ENCODE measurements at places on chromosomes 12 and 14.

DNA sequence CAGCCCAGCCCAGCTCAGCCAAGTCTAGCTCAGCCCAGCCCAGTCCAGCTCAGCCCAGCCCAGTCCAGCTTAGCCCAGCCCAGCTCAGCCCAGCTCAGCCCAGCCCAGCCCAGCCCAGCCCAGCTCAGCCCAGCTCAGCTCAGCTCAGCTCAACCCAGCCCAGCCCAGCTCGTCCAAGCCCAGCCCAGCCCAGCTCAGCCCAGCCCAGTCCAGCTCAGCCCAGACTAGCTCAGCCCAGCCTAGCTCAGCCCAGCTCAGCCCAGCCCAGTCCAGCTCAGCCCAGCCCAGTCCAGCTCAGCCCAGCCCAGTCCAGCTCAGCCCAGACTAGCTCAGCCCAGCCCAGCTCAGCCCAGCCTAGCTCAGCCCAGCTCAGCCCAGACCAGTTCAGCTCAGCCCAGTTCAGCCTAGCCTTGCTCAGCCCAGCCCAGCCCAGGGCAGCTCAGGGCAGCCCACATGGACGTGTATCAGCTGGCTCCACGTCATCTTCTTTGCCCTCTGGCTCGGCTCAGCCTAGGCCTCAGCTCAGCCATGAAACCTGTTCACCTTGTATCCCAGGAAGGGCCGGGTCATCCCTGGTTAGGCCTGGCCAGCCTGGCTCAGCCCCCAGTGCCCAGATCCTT is 185.6 kb downstream of the TMEM121 start:
- DNase-seq = no peak

DNA sequence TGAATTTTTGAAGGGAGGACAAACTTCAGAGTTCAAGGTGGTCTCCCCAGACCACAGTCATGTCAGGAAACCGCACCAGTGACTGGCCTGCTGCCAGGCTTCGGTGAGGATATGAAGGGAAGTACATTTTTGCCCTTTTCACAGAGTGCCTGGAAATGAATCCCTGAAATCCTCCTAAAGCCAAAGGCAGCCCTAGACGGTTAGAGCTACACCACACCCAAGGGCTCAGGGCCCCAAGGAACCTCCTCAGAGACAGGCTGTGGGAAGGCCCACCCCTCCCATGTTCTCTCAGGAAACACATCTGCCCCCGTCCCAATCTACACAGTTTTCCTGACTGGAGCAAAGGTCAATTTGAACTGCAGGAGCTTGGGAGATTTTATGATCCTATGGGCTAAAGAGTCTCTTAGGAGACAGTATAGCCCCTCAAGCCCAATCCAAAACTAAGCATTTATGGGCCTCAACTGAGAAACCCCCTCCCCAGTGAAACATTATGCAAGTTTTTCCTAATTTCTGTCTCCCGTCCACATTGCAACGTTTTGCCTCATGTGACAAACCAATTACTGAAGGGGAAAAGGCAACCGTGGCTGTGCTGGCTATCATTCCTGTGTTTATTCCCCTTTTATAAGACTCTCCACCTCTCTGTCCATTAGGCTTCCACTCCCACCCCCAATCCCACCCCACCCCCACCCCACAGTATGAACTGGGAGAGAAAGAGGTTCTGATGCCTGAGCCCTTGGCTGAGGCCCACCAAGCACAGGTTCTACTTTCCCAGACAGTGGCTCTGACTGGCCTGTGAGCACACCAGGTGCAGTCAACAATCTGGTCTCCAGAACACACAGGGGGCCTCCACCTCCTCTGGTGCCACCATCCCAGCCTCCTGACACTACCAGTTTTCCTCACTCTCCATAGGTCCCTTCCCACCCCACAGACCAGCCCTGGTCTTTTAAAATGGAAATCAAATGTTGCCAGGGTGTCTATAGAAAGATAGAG is 9.6 kb upstream of the RNASE1 start:
- DNase-seq = no peak

DNA sequence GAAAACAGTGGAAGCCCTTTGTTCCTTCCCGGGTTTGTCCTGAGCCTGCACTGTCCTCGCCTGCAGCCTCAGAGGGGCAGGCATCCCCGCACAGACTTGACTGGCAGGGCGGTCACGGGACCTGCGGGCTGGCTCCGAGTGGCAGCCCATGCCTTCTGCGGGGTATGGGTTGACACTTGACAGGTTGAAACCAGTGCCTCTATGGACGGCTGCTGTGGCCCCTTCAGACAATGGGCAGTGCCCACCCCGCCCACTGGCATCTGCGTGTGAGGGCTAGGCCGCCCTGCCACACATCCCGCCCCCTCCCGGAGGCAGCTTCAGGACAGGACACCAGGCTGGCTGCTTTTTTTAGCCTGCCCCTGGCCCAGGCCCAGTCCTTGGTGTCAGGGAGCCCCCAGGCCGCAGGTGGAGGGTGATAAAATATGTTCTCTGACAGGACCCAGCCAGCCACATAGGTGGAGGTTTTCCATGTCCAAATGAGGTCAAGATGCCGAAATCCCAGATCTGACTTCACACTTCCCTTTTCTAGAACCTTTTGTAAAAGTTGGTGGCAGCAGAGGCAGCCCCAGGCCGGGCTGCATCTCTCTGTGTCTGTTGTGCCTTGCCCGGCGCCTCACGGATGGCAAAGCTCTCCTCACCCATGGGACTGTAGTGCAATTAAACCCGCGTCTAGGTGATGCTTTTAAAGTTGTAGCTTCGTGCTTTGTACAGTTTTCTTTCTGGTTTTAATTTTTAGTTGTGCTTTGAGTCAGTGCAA is 10.0 kb downstream of the ANKRD9 start:
- DNase-seq = no peak

GRCh38 chr12:48873096-48873495 is 7.4 kb upstream of the RND1 start:
- no peak for DNase-seq

GRCh38 chr14:20684662-20685456 is 499 bp downstream of the RNASE4 start:
- DNase-seq = peak; percentile 64

DNA sequence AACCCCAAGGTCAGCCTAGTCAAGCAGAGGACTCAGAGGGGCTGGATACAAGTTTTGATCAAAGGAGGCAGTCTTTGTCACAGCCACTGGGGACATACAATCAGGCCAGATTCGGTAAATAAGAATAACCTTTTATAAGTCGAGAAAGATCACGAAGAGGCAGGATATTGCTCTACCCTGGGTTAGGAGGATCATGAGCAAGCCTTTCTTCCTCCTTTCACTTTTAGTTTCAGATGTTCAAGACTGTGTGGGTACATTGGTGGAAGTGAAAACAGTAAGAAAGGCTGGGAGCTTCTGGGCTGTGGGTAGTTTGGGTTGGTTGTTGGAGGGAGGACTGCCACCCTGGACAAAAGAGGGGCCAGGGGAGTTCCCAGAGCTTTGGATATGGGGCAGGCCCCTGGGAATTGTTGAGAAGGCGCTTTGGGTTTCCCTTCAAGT is 127.7 kb downstream of the SNAPC1 start:
- no peak for DNase-seq

DNA sequence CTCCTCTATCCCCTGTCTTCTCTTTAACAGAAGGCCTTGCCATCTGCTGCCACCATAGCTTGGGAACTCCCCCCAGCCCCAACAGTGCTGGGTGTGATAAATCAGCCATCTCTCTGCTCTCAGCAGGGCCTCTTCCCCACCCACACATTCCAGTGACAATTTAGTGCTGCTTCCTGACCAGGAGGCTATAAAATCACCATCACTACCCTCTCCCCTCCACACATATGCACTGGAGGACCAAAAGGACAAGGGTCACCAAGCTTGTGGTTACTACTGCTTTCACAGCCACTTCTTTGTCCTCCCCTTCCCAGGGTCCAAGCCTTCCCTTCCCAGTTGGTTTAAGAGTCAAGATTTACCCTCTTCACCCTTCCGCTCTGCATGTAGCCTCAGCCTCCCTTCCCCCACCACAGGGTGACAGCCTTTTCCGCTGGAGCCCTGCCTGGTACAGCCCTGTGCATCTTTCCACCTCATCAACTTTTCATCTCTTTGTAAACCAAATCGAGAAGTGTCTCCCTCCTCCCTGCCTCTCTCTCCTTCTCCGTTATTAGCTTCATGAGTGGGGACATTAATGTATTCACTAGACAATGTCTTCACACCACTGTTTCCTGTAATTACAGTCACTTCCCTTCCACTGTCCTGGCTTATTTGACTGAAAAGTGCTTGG is 9.4 kb downstream of the PSMB5 start:
- DNase-seq = no peak

DNA sequence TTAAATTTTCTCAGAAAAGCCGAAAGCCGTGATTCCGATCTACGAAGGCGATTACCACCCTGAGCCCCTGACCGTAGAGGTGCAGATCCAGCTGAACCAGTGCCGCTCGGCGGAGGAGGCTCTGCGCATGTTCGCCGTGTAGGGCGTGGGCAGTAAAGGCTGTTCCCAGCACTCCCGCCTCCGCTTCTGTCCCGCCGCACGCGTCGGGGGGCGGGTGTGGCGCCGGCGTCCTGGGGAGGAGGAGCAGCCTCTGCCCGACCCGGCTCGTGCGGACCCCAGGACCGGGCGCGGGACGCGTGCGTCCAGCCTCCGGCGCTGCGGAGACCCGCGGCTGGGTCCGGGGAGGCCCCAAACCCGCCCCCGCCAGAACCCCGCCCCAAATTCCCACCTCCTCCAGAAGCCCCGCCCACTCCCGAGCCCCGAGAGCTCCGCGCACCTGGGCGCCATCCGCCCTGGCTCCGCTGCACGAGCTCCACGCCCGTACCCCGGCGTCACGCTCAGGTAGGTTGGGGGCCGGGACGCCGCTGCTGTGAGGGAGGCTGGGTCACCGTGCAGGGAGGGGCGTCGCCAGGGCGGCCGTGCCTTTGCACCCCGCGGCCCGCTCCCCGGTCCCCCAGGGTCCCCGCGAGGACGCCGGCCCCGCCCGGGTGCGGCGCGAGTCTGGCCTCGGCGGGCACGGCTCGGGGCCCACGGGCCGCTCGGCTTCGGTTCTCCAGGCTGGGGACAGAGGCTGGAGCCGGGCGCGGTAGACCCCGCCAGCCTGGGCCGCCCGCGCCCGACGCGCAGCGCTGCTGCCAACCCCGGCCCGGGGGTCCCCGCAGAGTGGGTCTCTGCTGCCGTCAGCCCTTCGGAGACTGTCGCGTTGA is at the start of gene B3GNT4:
Gene B3GNT4 (plus strand): TSS at position 409 of the 866 bp plus-strand sequence. CDS start 910 bp downstream, outside the sequence.
- peak; percentile 95 for DNase-seq

- DNase-seq = peak; percentile 92
Observed at GRCh38 chr14:64879635-64880220, at the start of gene SPTB. Gene SPTB, minus strand, starts transcription at chr14:64879907. Its CDS starts 56,813 bp downstream, at chr14:64823094.
